ENCODE measurements at places on chromosomes 12 and 14.

DNA sequence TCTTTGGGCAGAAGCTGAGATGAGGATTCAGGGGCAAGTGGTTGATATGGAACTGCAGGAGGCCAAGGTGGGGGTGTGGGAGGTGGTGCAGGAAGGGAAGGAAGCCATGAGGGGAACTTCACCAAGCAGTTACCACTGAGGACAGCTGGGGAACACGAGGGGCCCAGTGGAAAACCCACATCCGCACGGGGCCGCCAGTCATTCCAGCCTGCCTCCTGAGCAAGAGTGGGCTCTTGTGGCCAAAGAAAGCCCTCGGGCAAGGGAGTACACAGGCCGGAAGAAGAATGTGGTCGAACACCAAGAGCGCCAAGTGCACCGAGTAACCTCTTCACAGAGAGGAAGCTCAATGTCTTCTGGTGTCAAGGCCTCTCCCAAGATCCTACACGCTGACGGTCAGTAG, 252.2 kb upstream of the FOXN3 start:
- no peak for DNase-seq

- DNase-seq = no peak
Observed at GRCh38 chr12:89476232-89476631, 48.4 kb downstream of the GALNT4 start.

DNA sequence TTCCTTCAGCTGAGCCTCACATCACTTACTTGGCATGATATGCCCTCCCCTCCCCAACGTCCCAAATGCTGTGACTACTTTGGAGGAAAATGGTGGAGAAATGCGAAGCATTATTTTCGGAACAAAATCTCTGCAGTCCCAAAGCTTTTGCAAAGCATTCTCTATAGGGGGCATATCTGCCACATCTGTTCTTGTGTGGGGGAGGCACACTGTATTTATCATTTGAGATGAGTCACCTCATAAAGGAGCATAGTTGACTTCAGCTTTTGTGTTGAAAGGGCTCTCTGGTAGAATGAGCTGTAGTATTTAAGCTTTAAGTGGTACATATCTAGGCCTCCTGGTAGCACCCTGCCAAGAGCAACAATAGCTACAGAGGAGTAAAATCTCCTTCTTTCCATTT, 447.5 kb downstream of the ADAMTS20 start:
- no peak for DNase-seq

- DNase-seq = no peak
Observed at GRCh38 chr12:123896767-123897166, 75.9 kb downstream of the CCDC92 start.

GRCh38 chr12:62288328-62288727, 28.1 kb downstream of the USP15 start:
- no peak for DNase-seq

DNA sequence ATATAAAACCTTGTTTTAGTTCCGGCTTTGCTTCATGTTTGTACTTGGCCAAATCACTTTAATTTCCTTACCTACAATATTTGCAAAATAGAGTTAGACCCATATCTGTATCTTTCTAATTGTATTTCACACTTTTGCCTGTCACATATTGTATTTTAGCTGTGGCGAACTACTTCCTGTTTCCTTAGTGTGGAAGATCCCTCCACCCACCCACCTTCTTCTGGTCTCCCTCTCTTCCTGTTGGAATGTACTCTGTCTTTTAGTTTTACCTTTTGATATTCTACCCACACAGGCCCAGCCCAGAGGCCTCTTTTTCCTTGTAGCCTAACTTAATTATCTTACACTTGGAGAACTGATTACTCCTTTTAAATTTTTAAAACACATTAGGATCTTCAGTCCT, 78.2 kb downstream of the SCN8A start:
- DNase-seq = no peak

GRCh38 chr12:99736760-99737269, 89.3 kb downstream of the GARIN6 start:
- no peak for DNase-seq

GRCh38 chr14:66507181-66507721, 696 bp upstream of the GPHN start:
- DNase-seq = no peak

DNA sequence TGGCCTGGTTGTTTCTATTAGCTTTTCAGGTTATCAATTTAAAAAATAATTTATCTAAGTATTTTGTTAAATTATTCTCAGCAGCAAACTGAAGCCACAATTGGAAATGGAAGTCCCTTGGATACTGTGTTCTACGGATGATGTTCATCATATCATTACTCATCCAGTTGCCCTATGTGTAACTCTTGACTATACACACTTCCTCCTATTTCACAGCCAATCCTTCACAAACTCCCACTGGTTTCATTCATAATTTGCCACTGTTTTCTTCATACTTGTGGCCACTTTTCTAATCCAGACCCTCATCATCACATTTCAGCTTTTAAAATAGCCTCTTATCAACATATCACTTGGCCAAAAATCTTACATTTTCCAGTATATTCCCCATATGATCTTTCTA, 84.0 kb downstream of the CATSPERB start:
- DNase-seq = no peak

DNA sequence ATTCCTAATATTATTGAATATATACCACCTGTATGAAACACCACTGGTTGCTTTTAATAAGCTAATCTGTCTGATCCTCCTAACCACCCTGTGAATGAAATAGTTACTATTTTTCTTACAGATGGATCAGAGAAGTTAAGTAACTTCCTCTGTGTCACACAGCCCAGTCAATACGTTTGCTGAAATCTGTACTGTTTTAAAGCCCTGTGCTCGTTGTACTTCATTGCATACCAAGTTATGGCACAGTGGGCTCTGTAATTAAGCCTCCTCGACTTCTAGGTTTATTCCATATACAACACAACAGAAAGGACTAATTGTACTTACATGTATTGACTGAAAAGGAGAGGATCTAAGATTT, 137.9 kb downstream of the TPH2 start:
- no peak for DNase-seq

GRCh38 chr12:4962539-4963486, 53.1 kb downstream of the KCNA1 start:
- DNase-seq = no peak

DNA sequence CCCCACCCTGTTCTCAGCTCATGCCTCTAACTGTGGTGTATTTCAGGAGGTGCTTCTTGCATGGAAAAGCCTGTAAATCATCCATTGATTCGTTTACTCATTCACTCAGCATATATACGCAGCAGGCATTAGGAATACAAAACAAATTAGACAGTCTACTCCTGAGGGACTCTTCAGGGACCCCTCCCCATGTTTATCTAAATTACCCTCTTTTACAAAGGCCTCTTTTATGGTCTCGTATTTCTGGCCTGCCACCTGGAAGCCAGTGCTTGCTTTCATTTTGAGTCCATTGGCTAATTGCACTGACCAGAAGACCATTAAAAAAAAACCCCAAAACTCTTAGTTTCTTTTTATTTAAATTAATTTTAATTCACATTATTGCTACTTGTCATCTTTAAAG, 134.4 kb downstream of the DACT1 start:
- no peak for DNase-seq

DNA sequence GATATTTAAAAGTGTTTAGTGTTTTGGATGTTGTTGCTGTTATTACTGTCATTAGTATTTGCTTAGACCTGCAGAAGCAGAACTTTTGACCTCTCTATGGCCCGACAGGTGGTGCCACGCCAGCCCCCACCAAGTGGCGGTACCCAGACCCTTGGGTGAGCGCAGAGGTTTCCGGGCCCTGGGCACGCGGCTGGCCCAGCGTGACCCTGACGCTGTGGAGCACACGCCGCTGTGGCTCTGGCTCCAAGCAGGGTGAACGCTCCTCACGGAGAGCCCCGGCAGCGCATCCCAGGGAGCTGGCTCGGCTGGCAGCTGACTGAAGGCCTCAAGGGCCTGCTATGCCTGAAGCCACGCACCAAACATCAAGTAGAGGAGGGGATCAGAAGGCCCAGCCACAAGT, 22.6 kb downstream of the SLC25A47 start:
- no peak for DNase-seq

- no peak for DNase-seq
Observed at GRCh38 chr12:3405821-3406220, 85.2 kb upstream of the PRMT8 start.

- DNase-seq = no peak
Observed at GRCh38 chr12:83018088-83018487, 331.4 kb downstream of the TMTC2 start.

GRCh38 chr12:124544983-124545382, 22.4 kb downstream of the NCOR2 start:
- no peak for DNase-seq

DNA sequence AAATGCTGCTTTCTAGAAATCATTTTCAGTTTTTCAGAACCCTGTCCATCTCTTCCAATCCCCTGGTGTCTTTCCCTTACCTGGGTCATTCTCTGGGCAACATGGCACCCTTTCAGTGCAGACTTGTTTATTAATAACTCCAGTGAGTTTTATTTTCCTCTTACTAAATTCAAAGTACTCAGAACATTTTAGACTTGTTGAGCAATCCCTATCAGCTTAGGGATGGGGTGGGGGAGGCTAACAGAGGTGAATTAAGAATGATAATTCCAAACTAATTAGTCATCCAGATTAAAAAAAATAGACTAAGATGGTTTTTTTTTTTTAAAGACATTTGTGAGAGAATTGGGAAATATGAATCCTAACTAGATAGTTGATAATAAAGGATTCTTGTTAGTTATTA, 10.7 kb downstream of the GPRC5A start:
- DNase-seq = no peak

GRCh38 chr14:31967669-31967975, 109.5 kb upstream of the ARHGAP5 start:
- DNase-seq = no peak

- no peak for DNase-seq
Observed at GRCh38 chr12:125652681-125653080, 587.4 kb downstream of the AACS start.

DNA sequence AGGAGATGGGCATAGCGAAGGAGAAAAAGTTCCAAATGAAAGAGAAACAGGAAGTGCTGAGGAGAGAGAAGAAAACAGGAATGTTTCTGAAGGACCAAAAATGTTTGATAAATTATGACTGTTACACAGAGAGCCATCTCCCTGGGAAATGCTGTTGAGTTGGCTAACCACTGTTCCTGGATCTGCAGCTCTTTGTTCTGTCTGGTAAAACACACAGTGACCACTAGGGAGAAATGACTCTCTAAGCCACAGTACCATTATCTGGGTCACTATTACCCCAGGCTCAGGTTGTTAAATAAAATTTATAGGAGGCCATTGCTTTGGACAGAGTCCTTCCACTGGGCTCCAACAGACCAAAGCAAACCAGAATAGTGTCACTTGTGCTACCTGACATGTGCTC, 219.3 kb downstream of the CRADD start:
- DNase-seq = no peak

GRCh38 chr12:54032086-54032619, 697 bp upstream of the HOXC5 start:
- no peak for DNase-seq

DNA sequence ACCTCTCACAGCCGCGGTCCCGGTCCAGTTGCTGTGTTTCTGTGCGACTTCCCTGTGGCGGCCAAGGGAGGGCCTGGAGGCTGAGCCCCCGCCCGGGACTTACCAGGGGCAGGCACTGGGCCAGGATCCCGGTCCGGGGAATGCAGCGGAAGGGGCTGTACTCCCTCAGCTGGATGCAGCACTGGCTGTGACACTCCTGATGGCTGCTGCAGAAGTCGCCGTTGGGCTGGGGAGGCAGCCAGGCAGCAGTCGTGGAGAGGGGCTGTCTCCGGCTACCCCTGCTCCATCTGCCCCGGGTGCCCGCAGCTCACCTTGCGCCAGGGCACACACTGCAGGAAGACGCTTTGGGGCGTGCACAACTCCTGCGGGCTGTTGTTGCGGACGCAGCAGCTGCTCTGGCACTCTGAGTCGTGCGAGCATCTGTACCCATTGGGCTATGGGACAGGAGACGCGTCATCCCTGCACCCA, 6.2 kb downstream of the LRCOL1 start:
- no peak for DNase-seq

DNA sequence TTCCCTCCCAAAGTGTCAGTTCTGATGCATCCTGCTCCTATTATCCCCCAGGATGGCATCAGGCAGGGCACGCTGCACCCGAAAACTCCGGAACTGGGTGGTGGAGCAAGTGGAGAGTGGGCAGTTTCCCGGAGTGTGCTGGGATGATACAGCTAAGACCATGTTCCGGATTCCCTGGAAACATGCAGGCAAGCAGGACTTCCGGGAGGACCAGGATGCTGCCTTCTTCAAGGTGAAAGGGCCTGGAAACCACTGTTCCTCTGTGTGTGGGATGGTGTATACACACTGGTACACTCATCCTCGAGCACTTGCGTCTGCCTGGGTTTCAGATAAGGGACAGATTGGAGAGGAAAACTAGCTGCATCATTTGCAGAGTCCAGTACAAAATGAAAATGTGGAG, 1.0 kb downstream of the IRF9 start:
- DNase-seq = no peak

- DNase-seq = no peak
Observed at GRCh38 chr12:14976658-14977057, 3.8 kb downstream of the PDE6H start.

GRCh38 chr14:102905116-102906108, 17.1 kb upstream of the AMN start:
- no peak for DNase-seq

DNA sequence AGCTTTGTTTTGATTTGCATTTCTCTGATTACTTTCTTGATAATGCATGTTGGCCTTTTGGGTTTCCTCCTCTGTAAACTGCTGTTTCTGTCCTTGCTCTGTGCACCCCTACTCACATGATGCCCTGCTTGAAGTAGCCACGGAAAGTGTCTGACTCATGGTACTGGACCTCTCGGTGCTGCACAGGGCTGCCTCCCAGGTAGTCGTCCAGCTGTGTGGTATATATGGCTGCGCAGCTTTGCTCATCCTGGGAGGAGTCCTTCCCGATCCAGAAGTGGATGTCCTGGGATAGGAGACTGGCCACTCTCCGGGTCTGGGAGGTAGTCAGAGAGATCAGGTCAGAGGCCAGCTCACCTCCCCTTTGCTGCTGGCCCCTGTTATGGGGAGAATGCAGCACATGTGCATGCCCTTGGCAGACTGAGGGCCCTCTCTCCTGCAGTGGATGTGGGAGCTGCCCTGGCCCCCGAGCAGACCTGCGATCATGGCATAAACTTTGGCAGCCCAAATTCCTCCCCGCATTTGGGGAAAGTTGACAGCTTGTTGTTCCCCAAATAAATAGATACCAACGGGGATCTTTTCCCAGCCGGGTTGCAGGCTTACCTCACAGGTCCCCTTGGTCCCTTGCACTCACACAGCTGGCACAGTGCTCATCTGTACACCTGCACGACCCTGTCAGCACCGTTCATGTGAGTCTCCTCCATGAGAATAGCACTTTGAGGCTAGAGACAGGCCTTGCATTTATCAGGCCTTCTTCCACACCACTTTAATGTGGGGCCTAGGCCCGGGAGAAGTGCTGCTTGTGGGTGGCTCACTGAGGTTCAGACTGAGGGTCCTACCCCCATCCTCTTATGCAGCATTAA, 5.2 kb downstream of the AVIL start:
- no peak for DNase-seq

- no peak for DNase-seq
Observed at GRCh38 chr12:109200825-109201495, 84.6 kb downstream of the ACACB start.

- no peak for DNase-seq
Observed at GRCh38 chr12:25718081-25718731, 165.1 kb upstream of the LMNTD1 start.
